IPS DF 19.7 (cell line): ENCODE measurements at places on chromosomes 4 and X.

- no peak for DNase-seq
These were observed 9.7 kb upstream of the LAP3 start for GRCh38 chr4:17567271-17567670.

DNA sequence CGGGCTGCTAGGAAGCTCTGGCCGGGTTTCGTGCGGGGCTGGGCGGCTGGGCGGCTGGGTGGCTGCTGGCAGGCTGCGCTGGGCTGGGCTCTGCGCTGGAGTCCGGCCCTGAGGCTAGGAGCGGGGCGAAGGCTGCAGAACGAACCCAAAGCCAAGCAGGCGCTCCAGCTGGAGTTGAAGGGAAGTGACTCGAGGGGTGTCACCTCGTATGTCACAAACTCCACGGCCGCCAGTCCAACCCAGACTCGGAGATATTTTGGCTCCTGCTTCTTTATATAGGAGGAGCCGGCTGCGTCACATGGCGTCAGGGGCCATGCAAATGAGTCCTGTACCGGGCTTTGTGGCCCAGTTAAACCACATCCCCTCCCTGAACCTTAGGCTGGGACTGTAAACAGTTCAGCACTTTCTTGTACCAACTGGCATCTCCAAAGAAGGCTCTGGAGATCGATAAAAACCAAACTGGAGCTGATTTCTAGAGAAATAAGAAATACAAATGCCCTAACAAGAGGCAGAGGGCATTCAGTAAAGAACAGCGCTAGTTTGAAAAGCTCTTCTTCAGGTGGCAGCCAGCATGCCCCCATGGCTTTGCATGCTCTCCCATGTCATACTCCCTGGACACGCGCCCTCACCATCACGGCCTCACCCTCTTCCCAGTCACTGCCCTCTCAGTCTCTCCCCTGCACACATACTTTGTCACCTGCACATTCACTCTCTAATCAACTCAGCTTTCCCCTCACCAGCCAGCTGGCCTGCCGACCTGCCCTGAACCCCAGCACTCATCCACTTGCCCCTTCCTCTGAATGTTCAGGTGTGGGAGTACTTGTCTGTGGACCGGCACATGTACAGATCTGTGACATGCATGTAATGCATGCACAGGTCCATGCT is 58.5 kb downstream of the TSC22D3 start:
- no peak for DNase-seq

DNA sequence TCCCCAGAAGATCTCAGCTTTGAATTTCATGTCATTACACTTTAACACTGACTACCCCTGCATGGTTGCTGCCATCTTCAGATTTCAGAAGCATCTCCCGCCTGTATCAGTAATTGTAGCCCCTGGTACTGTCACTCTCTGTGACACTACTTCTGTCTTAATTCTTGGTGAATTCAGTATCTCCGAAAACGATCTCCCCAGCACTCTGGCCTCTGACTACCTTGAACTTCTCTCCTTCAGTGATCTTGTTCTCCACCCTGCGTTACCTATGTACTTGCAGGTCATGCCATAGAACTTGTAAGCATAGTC is 53.8 kb upstream of the ABCG2 start:
- DNase-seq: no peak

- no peak for DNase-seq
These were observed 30.1 kb downstream of the NEIL3 start for GRCh38 chr4:177339477-177340374.

DNA sequence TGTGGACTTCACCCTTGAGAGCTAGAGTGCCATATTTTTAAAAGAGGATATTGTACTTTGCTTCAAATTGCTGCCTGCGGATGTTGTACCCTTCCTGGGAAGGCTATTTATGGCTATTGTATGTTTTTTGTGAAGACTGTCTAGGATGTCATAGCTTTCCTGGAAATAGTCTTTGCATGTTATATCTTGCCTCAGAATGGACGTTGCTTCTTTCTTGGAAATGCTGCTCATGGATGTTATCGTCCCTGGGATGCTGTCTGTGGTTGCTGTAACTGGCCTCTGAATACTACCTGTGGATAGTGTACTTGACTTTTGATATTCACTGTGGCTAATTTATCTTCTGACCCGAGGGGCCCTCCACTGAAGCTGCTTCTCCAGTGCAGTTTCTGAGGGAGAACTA is 146.8 kb downstream of the ENOX2 start:
- DNase-seq: no peak

DNA sequence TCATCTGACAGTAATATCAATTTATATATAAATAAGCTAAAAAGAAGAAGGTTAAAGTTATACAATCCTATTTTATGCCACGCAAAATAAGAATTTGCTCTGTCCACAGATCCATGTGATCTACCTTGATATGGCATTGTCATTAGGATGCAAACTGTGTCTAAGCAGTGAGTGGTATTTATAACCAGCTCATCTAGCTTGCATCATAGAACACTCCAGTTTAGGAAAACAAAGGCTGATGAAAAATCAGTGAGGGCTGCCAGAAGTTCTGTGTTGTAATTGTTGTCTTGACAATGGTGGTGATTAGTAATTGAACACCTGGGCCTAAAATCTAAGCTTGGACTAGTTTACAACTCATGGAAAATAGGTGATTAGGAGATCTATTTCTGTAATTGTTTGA is 111.0 kb downstream of the CPE start:
- DNase-seq: no peak

DNA sequence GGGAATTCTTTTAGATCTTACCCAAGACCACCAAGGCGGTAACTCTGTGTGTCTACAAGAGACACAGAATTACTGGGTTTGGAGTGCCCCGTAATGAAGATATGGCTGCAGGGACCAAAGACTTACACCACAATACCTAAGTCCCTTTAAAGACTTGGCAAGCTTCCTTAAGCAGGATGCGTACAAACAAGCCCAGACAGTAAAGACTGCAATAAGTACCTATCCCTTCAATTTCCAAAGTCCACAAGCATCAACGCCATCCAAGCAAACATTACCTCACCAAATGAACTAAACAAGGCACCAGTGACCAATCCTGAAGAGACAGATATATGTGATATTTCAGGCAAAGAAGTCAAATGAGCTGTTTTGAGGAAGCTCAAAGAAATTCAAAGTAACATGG is 42.3 kb upstream of the RNF128 start:
- no peak for DNase-seq

- DNase-seq: no peak
These were observed 12.8 kb downstream of the DMP1 start for GRCh38 chr4:87662871-87663270.

GRCh38 chrX:54157561-54157960 is 25.5 kb downstream of the FAM120C start:
- DNase-seq: no peak

GRCh38 chrX:10001496-10001895 is 34.3 kb downstream of the CLDN34 start:
- no peak for DNase-seq

GRCh38 chr4:109419679-109420078 is 13.9 kb upstream of the SEC24B start:
- no peak for DNase-seq

- no peak for DNase-seq
These were observed 171.7 kb upstream of the SLC4A4 start for GRCh38 chr4:71167083-71167482.

DNA sequence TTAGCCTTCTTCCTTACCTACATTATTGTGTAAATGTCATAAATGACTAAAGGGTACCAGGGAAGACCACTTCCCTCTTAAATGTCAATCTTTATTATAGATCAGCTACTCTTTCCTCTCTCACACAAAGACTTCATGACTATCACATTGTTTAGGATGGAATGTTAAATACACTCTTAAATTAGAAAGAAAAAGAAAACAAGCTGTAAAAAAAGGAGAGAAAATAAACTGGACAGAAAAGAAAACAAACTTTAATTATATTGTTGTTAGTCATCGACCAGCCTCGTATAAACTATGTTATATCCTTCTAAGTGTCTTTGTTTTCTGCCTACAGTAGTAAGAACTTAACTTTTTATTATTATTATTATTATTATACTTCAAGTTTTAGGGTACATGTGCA is 666.4 kb upstream of the NR3C2 start:
- DNase-seq: no peak

GRCh38 chr4:17785858-17786257 is 4.4 kb upstream of the FAM184B start:
- DNase-seq: no peak

GRCh38 chr4:126071346-126072333 is 756.9 kb downstream of the FAT4 start:
- no peak for DNase-seq

GRCh38 chr4:3318561-3319021 is 25.8 kb downstream of the RGS12 start:
- DNase-seq: peak; percentile 60

DNA sequence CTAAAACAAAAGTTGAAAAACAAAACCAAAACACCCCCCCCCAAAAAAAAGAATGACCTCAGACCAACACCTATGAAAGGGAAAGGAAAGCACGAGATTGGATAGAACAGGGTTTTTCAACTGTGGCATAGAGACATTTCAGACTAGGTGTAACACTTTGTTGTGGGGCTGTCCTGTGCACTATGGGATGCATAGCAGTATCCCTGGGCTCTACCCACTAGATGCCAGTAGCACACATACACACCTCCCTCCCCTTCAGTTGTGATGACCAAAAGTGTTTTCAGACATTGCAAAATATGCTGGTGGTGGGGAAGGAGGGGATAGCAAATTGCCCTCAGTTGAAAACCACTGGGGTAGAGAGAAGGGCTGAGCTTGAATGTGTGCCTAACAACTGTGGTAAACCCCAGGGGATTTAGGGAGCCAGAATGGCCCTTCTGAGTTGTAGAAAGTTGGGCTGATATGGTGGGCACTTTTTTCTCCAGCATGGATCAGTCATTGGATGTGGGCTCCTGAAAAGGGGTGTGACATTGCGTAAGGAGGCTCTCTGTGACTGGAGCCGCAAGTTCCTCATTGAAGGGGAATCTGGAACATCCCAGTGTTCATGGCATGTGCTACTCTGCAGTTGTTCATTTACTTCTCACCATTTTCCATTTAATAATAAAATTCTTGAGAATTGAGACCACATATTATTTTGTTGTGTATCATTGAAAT is 8.8 kb upstream of the GEMIN8 start:
- DNase-seq: no peak

DNA sequence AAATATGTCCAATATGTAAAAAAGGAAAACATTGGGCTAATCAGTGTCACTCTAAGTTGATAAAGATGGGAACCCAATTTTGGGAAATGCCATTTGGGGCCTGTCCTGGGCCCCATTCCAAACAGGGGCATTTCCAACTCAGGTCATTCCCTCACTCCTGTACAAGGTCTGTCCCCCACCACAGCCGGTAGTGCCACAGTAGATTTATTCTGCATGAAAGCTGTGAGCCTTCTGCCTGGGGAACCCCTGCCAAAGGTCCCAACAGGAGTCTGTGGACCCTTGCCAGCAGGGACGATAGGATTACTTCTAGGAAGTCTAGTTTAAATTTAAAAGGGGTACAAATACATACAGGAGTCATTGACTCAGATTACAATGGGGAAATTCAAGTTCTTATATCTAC is 317.6 kb upstream of the GNPDA2 start:
- no peak for DNase-seq

DNA sequence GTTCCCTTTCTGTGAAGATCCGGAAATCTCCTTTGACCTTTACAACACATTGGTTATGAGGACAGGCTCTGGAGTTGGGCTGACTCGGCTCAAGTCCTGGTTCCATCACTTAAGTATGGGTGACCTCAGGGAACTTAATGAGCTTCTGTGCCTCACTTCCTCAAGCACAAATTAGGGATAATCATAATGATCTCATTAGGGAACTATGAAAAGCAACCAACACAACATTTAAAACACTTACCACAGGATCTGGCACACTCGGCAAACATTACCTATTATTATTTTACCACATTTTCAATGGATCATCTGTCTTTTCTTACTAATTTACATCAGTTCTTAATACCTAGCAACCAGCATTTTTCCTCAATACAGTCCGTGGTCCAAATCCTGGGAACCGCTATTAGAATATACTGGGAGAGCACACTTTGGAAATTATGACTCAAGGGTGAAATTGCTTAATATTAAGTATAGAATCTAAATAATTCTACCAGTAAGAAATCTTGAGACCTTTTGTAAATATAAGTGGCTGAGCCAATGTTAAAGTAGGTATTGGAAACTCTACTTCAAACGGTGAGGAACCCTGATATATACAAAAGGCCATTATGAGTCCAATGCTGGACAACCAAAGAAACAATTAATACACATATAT is 19.6 kb downstream of the ADGRA3 start:
- no peak for DNase-seq

DNA sequence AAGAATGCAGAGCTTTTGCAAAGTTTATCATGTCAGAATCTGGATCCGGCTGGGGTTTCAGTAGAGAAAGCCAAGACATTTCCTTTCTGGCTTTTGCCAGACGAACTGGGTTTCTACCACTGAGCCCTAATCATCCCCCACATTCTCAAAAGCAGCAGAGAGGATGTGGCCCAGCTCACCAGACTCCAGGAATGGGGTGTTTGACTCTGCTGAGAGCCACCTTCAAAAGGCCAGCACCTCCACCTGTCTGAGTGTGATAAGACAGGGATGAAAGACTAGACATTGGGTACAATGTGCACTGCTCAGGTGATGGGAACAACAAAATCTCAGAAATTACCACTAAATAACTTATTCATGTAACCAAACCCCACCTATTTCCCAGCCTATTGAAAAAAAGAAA is 25.7 kb upstream of the CCKAR start:
- DNase-seq: no peak

GRCh38 chrX:39758791-39759525 is 338.8 kb downstream of the BCOR start:
- no peak for DNase-seq

DNA sequence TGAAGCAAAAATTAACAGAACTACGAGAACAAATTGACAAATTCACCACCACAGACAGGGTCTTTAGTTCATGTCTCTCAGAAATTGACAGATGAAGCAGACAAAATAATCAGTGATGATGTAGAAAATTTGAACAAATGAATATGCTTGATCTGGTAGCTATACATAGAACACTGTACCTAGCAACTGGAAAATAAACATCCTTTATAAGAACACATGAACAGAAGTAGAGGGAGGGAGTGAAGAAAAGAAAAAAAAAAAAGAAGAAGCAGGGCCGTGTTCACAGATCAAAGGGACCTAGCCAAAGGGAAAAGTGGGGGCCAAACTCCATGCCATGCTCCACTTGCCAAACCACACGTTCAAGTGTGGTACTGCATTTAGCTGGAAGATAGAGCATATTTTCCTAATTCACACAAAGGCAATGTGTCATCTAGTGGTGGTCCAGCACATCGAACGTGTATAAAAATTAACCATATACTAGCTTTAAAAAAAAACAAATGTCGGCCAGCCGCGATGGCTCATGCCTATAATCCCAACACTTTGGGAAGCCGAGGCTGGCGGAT is 5.6 kb upstream of the THOC2 start:
- DNase-seq: no peak

DNA sequence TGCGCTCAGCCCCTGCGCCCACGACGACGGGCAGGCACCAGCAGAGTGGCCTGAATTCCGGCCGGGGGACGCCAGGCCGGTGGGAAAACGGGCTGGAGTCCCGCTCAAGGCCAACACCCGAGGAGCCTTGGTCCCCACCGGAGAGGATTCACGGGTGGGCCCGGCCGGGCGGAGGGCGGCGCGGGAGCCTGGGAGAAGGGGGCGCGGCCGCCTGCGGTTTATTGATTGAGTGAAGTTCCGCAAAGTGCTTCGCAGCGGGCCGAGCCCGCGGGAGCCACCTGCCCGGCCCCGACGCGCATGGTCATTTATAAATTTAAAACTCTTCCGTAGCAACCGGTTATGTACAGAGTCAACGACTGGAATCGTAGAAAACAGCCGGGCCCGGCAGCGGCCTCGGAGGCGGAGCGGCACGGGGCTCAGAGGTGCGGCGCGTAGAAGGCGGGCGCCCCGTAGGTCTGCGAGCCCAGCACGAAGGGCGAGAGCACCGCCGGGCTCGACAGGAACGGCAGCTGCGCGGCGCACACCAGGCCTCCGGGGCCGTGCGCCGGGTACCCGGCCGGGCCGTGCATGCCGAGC is 3.6 kb downstream of the NKX1-1 start:
- no peak for DNase-seq
